ENCODE measurements at places on chromosomes 3 and 15.

DNA sequence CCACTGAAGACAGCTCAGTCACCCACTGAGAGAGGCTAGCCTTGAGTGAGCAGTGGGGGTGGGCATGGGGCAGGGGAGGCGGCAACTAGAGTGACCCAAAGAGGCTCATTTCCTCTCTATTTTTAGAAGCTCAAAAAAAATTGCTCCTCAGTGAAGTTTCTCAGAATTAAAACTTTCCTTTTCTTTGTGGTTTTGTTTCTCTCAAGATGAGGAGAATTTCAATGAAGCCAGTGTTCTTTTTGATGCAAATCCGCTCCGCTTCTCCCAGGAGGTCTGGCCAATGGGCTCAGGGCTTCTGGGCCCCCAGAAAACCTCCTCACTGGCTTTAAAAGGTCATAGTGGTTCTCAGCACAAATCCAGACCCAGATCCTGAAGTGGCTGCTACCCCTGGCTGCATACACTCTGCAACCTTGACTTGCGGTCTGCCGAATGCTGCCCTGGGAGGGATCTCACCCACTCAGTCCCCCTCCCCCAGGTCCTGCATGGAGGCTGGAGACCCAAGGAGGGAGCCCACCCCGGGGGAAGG is at the start of gene ACSBG1:
TSS of gene ACSBG1 (minus strand) at position 51 of the 526 bp plus-strand sequence. CDS start 64 bp downstream, outside the sequence.
- DNase-seq, result no peak

GRCh38 chr3:182081096-182081495 is 369.4 kb downstream of the SOX2 start:
- DNase-seq, result no peak

DNA sequence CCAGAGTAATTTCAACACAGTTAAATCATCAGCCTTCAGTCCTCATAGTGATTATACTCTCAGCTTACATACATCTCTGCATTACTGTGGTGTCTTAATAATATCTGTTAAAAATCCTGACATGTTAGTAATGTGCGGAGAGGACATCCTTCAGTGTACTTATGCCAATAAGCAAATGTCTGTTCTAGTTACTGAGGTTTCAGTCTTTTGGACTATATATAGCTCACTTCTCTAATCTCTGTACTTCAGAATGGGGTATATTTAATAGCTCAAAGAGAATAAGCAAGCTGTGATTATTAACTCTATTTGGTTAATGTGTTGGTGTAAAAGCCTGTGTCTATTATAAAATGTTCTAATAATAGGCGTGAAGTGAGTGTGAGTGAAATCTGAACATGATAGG is 28.9 kb upstream of the OSTN start:
- DNase-seq, result no peak

- DNase-seq, result no peak
These were observed 16.9 kb upstream of the RYR3 start for GRCh38 chr15:33293713-33294334.

GRCh38 chr3:47000922-47001730 is 21.7 kb downstream of the NBEAL2 start:
- DNase-seq, result no peak

DNA sequence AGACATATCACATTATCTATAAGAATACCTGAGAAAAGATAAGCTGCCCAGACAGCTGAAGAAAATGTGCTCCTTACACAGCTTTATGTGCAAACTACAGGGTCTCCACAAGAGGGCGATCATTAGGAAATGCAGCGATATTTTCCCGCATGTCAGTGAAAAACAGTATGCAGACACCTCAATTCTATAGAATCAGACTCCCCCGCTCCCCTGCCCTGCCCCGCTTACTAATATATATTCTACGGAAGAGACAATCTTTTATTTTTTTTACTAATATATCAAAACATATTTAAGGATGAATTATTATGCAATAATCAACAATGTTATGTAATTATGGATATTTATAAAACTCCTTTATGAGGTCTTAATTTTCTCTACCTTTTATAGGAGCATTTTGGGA is 681.3 kb downstream of the ROBO1 start:
- peak; percentile 21 for DNase-seq

DNA sequence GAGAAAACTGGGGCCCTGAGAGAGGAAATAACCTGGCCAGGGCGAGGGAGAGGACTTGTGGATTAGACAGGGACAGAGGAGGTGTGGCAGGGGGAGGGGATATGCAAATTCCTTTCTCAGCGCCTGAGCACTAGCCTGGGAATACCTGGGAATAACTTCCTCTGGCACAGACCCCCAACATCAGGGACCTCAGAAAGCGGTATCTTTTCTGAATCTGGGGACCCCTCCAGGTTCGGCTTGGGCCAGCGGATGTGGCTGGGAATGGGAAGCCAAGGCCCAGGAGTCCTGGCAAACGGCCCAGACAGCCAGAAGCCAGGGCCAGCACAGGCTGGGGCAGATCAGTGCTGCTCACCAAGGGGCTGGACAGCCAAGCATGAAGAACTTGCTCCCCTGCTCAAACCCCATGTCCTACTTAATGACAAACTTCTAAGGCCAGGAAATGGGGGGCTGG is 9.2 kb upstream of the ACSBG1 start:
- no peak for DNase-seq

- no peak for DNase-seq
These were observed 8.7 kb downstream of the SPCS1 start for GRCh38 chr3:52714335-52715302.

DNA sequence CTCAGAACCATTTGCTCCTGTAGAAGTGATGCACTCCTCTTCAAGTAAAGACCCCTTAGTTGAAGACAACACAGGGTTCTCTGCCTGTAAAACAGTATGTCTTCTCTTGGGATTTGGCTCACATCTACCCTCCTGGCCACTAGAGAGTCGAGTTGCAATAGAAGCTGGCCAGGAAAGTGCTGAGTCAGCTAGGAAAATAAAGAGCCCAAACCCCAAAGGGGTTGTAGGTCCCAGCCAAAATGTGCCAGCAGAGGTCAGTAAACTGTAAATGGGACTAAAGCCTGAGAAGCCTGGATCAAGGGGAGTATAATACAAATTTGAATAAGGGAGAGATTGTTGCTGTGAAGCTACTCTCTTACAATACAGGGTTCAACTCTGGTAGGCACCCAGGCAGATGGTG is 37.2 kb upstream of the THBS1 start:
- no peak for DNase-seq

- no peak for DNase-seq
These were observed 276.3 kb downstream of the RYR3 start for GRCh38 chr15:33586786-33587697.

DNA sequence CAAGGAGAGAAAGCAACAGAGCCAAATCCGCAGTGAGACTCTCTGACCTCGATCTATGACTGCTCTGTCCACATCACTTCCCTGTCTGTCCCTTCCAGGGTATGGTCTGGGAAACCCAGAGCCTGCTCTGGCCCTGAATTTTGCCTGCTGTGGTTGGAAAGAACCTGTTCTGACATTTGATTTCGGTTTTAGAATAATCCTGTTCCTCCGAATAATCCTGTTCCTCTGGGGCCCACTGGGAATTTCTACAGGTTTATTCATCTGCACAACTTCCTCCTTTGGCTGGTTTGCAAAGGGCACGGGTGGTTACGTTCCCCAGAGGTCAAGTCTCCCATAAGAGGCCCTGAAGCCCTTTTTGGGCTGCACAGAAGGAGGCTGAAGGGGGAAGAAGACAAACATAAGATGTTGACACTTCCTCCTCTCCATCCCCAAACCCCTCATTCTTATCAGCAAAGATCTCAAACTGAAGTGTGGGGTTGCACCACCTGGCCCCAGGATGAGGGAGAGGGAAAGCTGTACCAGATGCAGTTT is 10.6 kb downstream of the LAMP3 start:
- no peak for DNase-seq

DNA sequence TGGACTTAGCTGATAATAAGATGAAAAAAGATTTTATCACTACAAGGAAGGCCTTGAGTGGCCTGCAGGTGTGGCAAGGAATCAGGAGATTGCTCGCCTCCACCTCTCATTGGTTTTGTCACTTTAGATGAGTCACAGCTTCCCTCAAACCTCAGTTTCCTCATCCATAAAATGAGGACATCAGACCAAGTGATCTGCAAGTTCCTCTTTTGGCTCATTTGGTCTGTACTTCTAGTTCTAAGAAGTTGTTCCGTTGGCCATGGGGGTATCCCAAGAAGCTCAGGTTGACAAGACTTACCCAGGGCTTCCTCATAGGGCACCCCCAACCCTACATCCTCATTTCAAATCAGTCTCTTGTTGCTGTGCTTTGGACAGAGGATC is 254.1 kb downstream of the UACA start:
- DNase-seq, result no peak

DNA sequence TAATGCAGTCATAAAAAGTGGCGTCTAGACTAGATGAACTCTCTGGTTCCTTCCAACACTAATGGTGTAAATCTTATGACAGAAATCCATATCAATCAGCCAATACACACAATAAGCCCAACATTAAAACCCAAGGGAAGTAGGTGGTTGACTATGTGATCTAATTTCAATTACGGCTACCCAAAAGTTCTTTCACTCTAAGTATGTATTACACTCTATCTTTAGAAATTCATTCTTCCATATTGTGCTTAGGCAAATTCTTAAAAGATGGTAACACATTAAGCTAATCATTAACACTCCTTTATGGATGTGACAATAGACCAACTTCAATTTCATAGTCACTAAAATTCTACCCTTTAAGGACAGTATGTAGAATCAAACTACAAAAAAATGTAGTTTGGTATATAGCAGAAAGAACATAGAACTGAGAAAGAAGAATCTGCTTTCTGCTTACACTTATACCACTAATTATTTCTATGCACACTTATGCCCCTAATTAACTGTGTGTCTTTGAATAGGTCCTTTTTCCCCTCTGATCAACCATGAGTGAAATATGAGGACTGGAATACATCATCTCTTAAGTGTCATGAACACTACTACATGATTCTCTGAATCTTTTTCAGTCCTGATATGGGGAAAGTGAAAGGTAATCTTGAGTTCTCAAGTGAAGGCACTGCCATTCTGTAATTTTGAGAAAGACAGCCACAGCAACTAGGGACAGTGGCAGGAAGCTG is 557.6 kb downstream of the IGSF11 start:
- DNase-seq, result no peak

- peak; percentile 71 for DNase-seq
These were observed at the start of gene C15orf62 for GRCh38 chr15:40769274-40770146. Gene C15orf62 (plus strand): TSS chr15:40769980. CDS start chr15:40770496, 516 bp downstream.

- no peak for DNase-seq
These were observed 77.6 kb downstream of the TOP2B start for GRCh38 chr3:25587094-25587493.

DNA sequence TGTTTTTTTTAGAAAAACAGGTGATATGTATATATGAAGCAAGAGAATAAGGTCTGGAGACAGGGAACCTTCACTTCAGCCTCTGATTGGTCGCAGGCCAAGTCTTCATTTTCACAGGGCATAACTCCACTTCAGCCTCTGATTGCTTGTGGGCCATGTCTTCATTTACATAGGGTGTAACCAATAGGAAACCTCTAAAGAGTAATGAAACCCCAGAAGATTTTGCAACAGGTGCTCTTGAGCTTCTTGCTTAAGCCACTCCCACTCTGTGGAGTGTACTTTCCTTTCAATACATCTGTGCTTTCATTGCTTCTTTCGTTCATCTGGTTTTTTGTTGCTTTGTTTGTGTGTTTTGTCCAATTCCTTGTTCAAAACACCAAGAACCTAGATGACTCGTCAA is 22.6 kb upstream of the SCG3 start:
- DNase-seq, result no peak

GRCh38 chr3:47016934-47017435 is 37.5 kb downstream of the NBEAL2 start:
- peak; percentile 62 for DNase-seq

GRCh38 chr3:170180079-170180907 is 1.2 kb downstream of the PHC3 start:
- DNase-seq, result peak; percentile 36
